ENCODE measurements at places on chromosomes 12 and 14.

DNA sequence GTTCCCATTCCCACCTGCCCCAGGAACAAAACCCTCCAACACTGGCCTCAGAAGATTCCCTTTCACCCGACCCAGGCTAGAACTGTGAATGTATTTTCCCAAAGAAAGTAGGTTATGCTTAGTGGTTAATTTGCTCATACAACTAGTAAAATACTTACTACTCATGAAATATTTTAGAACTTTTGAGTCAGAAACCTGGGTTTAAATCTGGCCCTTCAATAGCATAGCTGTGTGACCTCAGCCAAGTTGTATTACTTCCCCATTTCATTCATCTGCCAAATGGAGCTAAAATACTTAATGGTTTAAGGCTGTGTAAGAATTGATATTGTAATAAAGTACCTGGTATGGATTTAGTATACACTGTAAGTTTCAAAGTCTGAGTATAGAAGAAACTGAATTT, 69.1 kb upstream of the DNM1L start:
- no peak for DNase-seq

GRCh38 chr12:109255377-109255776, 53.7 kb downstream of the FOXN4 start:
- DNase-seq: no peak

DNA sequence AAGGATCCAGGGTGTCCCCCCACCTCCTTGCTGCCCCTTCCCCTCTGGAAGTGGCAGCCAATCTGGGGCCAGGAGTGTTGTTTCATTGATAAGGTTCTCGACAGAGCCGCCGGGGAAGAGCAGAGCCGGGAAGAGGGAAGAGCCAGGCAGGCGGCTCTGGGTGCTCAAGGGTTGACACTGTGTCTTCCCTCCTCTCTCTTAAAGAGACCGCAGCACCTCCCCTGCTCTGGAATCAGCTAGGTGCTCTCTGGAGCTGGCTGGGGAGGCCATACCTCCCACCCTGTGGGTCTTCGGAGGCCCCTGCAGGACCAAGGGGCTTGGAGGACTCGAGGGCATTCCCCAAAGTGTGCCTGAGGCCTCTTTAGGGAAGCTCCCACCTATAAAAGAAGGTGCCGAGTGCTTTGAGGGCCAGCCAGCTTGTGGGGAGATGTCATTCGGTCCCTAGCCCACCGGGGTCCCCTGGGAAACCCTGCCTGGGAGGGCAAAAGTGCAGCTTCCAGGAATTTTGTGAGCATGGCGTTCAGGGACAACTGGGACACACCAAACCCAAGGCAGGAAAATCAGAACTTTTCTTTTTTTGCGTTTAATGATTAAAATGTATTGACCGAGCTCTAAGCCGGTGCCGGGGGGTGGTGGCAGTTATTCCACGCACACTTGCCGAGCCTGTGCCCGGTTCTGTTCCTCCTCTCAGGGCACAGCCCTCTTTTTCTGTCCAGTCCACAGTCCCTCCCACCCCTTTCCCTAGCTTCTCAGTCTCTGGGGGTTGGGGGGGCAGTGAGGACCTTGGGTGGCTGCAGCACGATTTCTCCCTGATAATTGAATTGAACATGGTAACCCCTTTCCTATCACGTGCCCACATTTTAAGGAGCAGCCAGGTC, 3.0 kb downstream of the SETD1B start:
- no peak for DNase-seq

- DNase-seq: no peak
These were observed 70.7 kb downstream of the CMKLR1 start for GRCh38 chr12:108268397-108268796.

- DNase-seq: peak; percentile 64
These were observed 2.3 kb downstream of the LAG3 start for GRCh38 chr12:6774499-6775062.

- DNase-seq: no peak
These were observed 9.3 kb upstream of the ACOT6 start for GRCh38 chr14:73602994-73603393.

DNA sequence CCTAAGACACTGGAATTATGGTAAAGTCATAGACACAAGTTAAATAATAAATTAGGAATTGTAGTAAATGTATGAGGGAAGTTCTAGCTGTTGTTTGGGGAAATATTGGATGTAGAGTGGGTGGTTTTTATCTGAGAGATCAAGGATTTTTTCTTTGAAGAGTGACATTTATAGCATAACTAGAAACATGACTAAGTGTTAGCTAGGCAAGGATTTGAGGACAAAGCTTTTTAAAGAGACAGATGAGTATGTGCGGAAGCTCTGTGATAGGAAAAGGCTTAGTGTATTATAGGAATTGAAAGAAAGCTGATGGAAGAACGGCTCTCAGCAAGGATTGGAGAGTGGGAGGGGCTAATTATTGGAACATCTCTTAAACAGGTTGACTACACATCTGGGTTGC, 24.5 kb downstream of the PDZRN4 start:
- no peak for DNase-seq

- DNase-seq: no peak
These were observed 345.2 kb downstream of the BCL11B start for GRCh38 chr14:98926801-98927200.

DNA sequence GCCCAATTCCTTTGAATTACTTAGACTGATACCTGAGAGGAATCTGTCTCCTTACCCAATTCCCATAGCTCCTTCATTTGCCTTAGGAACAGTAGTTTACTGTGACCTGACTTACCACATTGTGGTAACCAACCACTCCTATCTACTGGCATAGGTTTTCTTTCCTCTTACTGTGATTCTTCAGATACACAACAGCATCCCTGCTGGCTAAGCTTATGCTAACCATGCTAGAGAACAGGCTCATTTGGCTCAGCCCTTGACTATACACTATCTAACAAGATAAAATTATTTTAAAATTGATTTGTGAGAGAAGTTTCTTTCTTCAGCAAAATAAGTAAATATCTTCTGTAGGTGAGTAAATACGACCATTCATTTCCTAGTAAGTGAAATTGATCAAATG, 320.4 kb upstream of the DDHD1 start:
- no peak for DNase-seq

- DNase-seq: no peak
These were observed 71.1 kb upstream of the RAP1B start for GRCh38 chr12:68539615-68539952.

- DNase-seq: no peak
These were observed 71.8 kb downstream of the LRP6 start for GRCh38 chr12:12195081-12195480.

GRCh38 chr14:31292937-31293616, 85.5 kb upstream of the HECTD1 start:
- no peak for DNase-seq

DNA sequence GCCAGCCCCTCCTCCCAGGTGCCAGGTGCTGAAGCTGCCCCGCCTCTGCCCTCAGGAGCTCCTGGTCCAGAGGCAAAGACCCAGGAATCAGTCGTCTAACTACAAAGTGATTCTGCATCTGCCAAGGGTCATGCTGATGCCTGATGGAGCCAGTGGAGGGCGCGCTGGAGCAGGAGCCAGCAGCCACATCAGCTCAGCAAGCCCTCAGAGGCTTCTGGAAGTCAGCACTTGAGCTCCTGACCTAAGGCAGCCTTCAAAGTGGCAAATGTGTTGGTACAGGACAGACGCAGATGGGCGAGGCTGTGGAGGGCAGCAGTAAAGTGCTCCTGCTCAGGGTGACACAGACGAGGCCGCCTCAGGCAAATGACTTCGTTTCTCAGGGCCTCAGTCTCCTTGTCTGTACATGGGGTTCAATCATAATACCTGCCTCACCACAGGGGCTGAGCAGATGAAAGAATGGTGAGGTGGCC, 10.9 kb downstream of the C12orf43 start:
- peak; percentile 50 for DNase-seq

DNA sequence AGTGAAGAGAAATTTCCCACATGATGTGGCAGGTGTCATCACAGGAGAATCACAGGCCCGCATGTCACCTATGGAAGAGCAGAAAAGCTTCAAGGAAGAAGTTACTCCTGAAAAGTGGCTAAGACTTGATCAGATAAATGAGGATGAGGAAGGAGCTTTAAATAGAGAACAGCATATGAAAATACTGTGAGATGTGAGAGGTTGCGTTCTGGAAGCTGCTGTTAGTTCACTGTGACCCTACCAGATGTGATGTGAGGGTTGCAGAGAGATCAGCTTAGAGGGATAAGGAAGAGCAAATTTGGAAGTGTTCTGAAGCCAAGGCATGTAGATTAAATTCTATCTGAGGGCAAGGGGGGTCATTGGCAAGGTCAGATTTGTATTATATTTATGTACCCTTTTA, 17.1 kb downstream of the ERP27 start:
- no peak for DNase-seq

DNA sequence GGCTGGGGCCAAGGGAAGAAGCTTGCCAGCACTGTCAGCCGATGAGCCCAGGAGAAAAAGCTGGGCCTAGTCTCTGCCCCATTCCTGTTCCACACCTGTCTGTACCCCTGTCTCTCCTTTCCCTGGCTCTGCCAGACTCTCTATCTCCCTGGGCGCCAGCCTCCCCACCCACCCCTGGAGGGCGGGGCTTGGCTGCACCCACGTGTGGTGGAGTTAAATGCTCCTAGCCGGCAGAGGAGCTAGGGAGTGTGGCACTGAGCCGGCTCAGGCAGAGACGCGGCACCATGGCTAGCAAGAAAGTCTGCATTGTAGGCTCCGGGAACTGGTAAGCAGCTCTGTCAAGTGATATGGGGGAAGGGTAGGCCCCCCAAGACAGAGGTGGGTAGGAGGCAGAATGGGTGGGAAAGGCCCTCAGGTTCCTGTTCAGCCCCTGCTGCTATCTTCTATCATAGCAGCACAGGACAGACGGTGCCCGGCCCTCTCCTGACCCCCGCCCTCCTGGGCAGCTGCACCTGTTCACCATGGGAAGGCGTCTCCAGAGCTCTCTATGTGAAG, at the start of gene GPD1:
GPD1 (plus strand) TSS at position 242 of the 555 bp plus-strand sequence; CDS start at position 285, 43 bp downstream.
- DNase-seq: no peak

GRCh38 chr14:68892961-68893360, 86.1 kb downstream of the ACTN1 start:
- no peak for DNase-seq

GRCh38 chr14:67574806-67575205, 25.3 kb downstream of the PIGH start:
- no peak for DNase-seq

- DNase-seq: no peak
These were observed 3.7 kb upstream of the LPCAT3 start for GRCh38 chr12:7021956-7022355.

GRCh38 chr14:45135156-45135555, 574 bp upstream of the FANCM start:
- no peak for DNase-seq

Data from CD4-positive, alpha-beta T cell treated with Interleukin-4 for 4 hours (primary cell).